Skeletal muscle cell (primary cell): ENCODE measurements at places on chromosomes 16 and 17.

DNA sequence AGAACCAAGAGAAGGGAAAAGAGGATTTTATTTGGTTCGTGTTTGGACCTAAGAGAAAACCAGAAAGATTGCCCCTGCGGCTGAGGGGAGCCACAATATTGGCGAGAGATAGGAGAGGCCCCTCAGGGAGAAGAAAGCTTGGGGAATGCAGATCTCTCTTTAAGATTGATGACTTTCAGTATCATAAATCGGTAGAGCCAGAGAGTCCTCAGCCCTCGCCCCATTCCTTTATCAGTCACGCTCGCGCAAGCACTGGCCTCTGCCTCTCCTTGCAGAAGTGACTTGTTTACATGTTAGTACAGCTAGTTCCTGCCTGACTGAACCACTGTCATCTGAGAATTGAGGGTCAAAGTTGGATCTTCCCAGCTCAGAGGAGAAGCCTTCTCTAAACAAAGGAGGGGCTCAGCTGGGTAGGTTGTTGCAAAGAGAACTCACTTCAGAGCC lies 21.5 kb upstream of the KRT19 start:
- peak; percentile 24 for DNase-seq

GRCh38 chr17:16491703-16492612 lies at the start of gene LRRC75A:
Gene LRRC75A (minus strand): TSS chr17:16492193. CDS start chr17:16491990, 203 bp downstream.
- no peak for DNase-seq

GRCh38 chr16:86222965-86223551 lies 287.3 kb upstream of the FOXF1 start:
- peak; percentile 68 for DNase-seq

- DNase-seq = no peak
Measured at GRCh38 chr16:56708525-56709442, 21.1 kb upstream of the NUP93 start.

- no peak for DNase-seq
Measured at GRCh38 chr17:63498626-63499195, 21.9 kb downstream of the ACE start.

- no peak for DNase-seq
Measured at GRCh38 chr17:27536781-27537180, 80.5 kb downstream of the KSR1 start.

- DNase-seq = no peak
Measured at GRCh38 chr16:62549875-62550274, 513.6 kb upstream of the CDH8 start.

DNA sequence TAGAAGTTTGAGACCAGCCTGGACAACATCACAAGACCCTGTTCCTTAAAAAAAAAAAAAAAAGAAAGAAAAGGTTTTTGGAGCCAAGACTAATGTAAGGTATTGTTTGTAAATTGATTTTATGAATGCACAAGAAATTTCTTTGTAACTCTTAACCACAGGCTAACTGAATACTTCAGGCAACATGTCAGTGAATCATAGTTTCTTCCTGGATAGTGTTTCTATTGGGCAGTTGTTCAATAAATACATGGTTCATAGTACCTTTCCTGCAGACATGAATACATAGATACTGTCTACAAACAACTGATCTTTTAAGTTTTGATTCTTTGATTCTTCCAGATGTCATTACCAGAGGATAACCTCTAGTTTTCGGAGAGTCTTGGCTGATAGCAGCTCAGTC lies 11.6 kb downstream of the DDX42 start:
- DNase-seq = no peak

DNA sequence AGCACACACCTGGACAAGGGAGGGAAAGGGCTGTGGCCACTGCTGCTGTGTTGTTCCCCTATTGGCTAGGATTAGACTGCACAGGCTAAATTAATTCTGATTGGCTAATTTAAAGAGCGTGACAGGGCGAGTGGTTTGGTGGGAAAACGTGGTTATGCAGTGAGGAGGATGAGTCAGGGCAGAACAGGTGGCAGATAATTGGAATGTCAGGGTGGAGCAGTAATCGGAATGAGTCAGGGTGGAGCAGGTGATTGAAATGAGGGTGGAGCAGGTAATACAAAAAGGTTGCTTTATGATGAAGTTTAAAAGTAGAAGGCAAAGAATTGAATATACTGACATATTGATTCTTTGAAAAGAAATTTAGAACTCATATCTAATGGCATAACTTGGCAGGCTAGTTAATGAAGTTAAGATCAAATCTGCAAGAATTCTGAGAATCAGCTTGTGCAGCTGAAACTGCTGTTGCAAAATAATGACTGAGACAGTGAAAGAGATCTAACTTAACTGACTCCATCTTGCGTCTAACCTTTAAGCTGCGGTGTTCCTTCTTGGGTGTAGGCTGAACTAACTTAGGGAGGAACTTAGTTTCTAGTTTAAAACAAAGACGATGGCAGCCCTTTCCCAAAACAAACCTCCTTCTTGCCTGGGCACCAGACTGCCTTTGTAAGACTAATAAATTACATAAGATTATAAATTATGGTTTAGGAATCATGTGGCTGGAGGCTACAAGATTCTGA lies 174.3 kb downstream of the UTP18 start:
- DNase-seq = no peak

DNA sequence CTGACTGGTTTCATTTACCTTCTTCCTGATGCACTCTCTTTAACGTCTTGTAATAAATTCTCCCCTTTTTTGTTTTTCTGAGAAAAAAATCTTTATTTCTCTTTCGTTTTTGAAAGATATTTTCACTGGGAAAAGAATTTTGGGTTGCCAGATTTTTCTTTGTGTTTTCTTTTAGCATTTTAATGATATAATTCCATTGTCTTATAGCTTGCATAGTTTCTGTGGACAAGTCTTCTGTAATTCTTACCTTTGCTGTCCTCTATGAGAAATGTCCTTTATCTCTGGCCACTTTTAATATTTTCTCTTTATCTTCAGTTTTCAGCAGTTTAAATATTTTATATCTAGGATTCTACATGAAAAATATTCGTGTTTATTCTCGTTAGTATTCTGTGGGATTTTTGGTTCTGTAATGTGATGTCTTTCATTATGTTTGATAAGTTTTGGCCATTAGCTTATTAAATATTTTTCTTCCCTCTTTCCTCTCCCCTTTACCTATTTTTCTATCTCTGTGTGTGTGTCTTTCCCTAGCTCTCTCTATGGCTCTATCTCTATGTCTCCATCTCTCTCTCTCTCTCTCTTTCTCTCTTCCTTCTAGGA lies 236.5 kb downstream of the C16orf95 start:
- DNase-seq = no peak

- DNase-seq = no peak
Measured at GRCh38 chr16:50814541-50814940, 72.7 kb downstream of the CYLD start.
